ENCODE measurements at places on chromosomes 16 and 17. TPM values are rescaled to one million over a fixed set of nuclear protein-coding genes. Genes with fewer than 3 reads are reported as not detected.

Gene HOXB13
- polyA plus RNA-seq, result not detected

Gene SLC52A1
- not detected for polyA plus RNA-seq

Gene CUEDC1
- not detected for polyA plus RNA-seq

Gene LCMT1
- polyA plus RNA-seq, result 37.5 TPM

Gene TBC1D3I
- polyA plus RNA-seq, result 0.19 TPM

Gene EFCAB5
- not detected for polyA plus RNA-seq

Gene KRTAP1-5
- polyA plus RNA-seq, result not detected

Gene TBC1D10B
- polyA plus RNA-seq, result 13.6 TPM

Gene RDM1
- 0.39 TPM for polyA plus RNA-seq

Gene CORO7
- polyA plus RNA-seq, result 62.5 TPM

Gene ADORA2B
- 2.6 TPM for polyA plus RNA-seq

Gene TBX4
- polyA plus RNA-seq, result not detected

Gene ODAD4
- 0.40 TPM for polyA plus RNA-seq

Gene GLIS2
- not detected for polyA plus RNA-seq

Gene C16orf89
- polyA plus RNA-seq, result not detected

Gene ITGAD
- polyA plus RNA-seq, result not detected

Gene CDH13
- polyA plus RNA-seq, result not detected

Gene ALOX12
- polyA plus RNA-seq, result 0.48 TPM

Gene GPR142
- not detected for polyA plus RNA-seq

Gene ADAP2
- polyA plus RNA-seq, result not detected

Gene C17orf75
- 9.6 TPM for polyA plus RNA-seq

Gene KRT33B
- polyA plus RNA-seq, result not detected

Gene CCDC200
- polyA plus RNA-seq, result 1.3 TPM

Gene COPRS
- 14.3 TPM for polyA plus RNA-seq

Gene CD300E
- polyA plus RNA-seq, result not detected

Gene PRKCB
- polyA plus RNA-seq, result 56.2 TPM

Gene PMFBP1
- not detected for polyA plus RNA-seq

Gene PTX4
- polyA plus RNA-seq, result not detected

Gene CCL22
- not detected for polyA plus RNA-seq

Data from naive thymus-derived CD4-positive, alpha-beta T cell (primary cell).